Activated CD8-positive, alpha-beta T cell treated with anti-CD3 and anti-CD28 coated beads for 36 hours (primary cell): ENCODE measurements at places on chromosomes 11 and 22. TPM values are rescaled to one million over a fixed set of nuclear protein-coding genes. Genes with fewer than 3 reads are reported as not detected.

GRCh38 chr22:23804781-23805291 is 18.1 kb downstream of the SMARCB1 start:
- no peak for DNase-seq

DNA sequence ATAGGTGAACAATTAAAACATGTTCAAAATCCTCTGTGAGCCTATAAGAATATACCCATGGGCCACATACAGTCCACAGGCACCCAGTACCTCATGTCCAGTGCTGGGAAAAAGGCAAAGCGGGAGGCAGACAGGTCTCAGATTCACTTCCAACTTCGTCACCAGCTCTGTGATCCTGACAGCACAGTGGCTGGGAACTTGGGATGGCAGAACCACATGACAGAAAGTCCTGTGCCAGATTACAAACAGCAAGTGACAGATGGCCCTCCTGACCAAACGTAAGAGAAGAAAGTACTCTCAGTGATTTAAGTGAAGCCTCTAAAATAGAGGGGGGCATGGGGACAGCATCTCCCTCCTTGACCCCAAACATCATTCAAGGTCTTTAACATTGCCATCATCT is 5.8 kb downstream of the SLC1A2 start:
- no peak for DNase-seq

- no peak for DNase-seq
These were observed 23.5 kb downstream of the PITPNB start for GRCh38 chr22:27895600-27895999.

Gene FADS1
- total RNA-seq = 34.4 TPM

DNA sequence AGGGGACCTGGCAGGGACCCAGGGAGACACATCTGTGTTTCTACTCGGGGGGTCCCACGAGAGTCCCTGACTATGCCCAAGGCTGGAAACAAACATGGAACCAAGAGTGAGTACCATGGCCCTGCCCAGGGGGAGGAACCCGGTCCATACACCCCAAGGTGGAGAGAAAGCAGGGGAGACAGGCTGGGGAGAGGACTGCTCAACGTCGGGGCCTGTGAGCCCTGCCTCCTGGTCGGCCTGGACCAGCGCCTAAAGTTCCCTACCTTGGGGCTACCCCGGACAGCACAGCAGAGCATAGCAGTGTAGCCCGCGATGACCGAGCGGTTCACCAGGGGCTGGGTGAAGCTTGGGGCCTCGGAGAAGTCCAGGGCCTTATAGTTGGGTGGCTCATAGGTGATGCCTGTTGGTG is 20.2 kb downstream of the MYBPC3 start:
- DNase-seq = no peak

GRCh38 chr22:49847751-49848689 is 5.6 kb upstream of the ZBED4 start:
- DNase-seq = no peak

- DNase-seq = no peak
These were observed 25.5 kb upstream of the HORMAD2 start for GRCh38 chr22:30054764-30055069.

Gene F2
- not detected for total RNA-seq

DNA sequence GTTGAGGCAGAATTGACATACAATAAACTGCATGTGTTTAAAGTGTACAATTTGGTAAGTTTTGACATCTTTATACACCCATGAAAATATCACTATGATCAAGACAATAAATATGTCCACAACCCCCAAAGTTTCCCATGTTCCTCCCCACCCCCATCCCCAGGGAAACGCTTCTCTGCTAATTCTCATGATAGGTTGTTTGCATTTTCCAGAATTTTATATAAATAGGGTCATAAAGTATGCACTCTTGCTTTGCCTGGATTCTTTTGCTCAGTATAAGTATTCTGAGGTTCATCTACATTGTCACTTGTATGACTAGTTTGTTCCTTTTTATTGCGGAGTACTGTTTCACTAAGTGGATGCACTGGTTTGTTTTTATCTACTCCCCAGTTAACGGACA is 35.6 kb downstream of the MYEOV start:
- no peak for DNase-seq

GRCh38 chr11:100753571-100753970 is 66.5 kb downstream of the ARHGAP42 start:
- no peak for DNase-seq

DNA sequence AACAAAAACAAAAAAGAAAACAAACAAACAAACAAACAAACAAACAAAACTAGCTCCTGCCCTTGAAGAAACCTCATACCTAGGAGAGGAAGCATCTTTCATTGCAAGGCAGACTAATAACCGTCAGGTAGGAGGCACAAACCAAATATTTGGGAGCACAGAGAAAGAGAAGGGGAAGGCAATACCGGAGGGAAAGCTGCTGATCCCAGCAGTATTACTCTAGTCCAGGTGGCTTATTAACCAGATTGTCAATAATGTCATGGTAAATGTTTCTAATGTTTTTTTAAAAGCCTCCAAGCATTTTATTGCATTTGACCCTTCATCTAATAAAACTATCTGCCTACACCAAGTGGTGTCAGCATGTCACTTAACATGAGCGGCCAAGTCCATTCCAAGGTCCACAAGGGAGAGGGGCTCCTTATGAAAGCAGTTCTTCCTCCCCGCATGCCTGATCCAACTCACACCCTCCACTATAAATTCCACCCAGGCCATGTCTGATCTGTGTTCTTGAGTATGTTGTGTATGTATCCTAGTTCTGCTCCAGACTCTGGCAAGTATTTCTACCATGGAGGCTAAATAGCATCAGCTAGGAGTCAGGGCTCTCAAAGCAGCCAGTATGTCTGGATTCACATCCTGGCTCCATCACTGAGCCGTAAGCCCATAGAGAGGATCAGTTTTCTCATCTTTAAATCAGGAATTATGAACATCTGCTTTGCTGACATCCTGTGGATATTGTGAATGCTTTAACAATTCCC is 208.1 kb upstream of the TENM4 start:
- no peak for DNase-seq

DNA sequence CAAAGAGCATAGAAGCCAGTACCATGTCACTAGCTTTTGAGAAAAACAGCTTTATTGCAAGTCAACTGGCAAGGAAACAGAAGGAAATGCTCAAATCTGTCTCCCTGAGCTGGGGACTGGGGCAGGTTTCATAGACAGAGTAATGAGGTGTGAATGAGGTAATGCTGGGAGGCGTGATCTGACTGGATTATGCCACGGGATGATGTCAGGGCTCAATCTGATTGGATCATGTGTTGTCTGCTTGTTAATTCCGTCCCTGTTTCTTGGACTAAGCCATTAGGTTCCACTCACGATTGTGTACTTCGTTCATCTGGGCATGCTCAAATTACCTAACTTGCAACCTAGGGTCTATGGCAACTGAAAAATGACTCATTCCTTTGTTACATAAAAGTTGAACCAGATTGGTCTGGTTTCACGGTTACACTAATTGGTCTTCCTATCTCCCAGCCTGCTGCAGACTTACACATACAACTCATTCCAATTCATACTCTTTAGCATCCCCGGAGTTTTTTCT is 20.2 kb upstream of the OR10A5 start:
- no peak for DNase-seq

DNA sequence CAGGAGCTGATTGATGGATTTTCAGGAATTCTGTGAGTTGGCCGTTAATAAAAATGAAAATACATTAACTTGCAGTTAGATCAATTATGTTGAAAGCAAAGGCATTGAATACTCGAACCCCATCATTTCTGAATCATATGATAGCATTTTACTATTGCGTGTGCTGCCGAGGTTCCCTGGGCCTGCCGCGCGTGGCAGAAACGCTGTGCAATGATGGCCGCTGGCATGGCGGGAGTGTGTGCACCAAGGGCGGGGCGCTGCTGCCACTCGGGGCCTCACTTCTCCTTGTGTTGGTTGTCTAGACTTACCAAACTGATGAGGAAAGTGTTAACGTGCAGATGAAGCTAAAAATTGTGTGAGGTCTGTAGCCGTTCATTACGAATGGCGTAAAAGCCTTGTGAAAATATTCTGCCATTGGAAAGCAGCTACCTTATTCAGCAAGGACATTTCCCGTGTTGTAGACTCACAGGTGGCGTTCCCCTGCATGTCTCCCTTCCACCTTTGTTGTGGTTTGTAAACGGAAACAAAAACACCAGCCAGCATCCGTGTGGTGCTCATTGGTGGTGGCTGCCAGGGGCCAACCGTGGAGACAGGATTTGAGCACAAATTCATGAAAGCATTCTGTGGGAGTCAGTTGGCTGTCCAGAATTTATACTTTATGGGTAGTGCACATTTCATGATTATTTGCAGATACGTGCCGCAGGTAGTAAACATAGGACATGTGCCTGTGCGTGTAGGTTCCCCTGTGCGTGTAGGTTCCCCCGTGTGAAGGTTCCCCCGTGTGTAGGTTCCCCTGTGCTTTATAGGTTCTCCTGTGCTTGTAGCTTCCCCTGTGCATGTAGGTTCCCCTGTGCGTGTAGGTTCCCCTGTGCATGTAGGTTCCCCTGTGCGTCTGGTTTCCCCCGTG is 5.9 kb upstream of the GRAMD4 start:
- DNase-seq = peak; percentile 83

DNA sequence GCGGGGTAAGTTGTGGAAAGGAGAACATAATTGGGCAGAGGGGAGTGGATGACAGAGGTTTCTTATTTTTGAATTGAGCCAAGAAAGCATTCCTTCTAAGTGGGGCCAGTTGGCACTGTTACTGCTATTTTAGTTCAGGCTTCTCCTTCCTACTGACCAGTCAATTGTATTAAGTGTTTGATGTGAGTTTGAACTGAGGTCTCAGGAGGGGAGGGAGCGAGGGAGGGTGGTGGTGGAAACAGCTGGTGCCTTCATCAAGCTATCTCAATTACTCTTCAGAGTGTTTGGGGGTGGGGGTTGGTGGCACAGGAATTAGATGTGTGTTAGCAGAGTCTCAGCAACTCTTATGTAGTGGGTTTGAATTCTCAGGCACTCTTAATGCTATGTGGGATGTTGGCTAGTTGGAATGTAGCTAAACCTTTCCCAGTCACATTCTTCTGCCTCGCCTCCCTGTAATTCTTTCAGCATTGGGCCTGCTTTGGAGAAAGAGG is 14.5 kb downstream of the CTNND1 start:
- DNase-seq = no peak

GRCh38 chr11:99015634-99016454 is 4.9 kb upstream of the CNTN5 start:
- peak; percentile 1 for DNase-seq

DNA sequence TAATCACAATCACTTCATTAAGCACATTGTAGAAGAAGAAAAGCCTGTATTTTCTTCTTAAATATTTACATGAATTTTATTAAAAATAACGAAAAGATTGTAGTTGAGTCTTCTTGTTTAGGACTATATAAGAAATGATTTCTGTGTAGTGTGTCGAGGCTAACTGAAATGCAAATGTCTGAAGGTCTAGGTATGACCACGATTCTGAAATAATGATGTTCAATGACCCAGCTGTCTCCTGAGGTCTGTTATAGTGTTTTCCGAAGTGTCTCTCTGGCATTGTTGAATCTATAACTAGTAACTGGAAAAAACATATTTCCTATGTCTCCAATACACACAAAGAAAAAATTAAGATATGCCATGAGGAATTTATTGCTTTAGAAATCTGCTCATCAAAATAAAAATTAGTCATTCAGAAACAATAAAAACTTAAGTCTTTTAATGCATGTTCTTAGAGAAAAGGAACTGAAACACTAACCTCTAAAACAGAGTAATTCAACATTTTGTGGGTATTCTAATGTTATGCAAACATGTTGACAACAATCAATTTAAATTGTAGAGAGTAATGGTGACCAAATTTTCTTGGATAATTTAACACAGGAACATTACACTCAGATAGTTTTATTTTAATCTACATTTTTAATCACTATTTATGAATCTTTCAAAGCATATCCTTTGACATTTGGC is 55.0 kb downstream of the CASP12 start:
- no peak for DNase-seq

DNA sequence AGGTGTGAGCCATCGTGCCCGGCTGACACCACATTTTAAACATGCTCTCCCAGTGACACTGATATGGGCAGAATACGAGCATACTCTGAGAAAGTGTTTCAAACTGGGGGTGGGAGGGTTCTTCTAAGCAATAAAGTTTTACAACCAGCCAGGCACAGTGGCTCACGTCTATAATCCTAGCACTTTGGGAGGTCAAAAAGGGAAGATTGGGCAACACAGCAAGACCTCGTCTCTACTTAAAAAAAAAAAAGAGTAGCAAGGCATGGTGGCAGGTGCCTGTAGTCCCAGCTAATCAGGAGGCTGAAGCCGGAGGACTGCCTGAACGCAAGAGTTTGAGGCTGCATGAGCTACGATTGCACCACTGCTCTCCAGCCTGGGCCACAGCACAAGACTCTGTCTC is 2.2 kb downstream of the GANAB start:
- DNase-seq = no peak

DNA sequence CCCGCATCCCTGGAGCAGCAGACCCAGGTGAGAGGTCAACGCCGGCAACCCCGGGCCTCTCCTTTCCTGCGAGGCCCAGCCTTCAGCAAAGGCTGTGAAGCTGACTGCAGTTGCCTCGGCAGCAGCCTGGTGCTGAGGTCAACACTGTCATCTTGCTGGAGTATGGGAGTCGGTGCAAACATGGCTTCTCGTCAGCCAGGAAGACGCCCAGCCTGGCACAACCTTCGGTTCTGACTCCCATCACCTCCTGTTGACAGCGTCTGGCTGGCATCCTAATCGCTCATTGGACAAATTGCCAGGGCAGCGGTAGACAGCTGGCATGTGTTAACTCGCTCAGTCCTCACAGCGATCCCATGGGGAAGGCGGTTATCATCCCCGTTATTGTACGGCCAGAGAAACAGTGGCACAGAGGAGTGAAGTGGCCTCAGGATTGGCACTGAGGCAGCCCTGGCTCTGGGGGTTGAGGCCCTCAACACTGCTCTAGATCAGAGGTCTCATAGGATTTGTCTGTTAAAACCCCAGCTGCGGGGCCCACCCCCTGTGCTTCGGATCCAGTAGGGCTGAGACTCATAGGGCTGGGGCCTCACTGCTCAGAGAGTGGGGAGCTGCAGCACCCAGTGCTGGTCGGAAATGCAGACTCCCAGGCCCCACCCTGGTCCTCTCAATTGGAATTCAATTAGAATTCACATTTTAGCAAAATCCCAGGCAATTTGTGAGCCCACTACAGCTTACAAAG is 39.3 kb upstream of the TP53I11 start:
- no peak for DNase-seq

Gene ROBO4
- not detected for total RNA-seq

GRCh38 chr11:119816660-119817059 is 87.7 kb upstream of the NECTIN1 start:
- no peak for DNase-seq

DNA sequence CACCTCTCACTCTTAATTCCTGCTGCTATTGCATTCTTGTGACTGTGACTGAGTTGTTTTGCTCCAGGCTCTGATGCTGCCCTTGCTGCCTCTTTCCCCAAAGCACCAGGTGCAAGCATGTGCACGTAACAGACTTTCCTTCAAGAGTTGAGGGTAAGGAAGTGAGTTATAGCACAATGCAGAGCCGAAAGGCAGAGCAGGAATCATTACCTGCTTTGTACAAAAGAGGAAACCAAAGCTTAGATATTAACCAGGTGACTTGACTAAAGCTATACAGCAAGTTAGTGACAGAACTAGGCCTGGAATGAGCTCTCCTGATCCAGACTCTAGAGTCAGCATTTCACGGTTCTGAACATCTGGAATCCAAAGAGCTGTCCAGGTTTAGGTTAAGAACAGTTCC is 33.6 kb downstream of the NEU3 start:
- no peak for DNase-seq

- DNase-seq = no peak
These were observed 52.5 kb downstream of the NECTIN1 start for GRCh38 chr11:119676461-119677020.

Gene LAYN
- total RNA-seq = 93.7 TPM
